ENCODE measurements at places on chromosomes 11 and 22. TPM values are rescaled to one million over a fixed set of nuclear protein-coding genes. Genes with fewer than 3 reads are reported as not detected.

Gene MS4A6E
- 1.4 TPM for total RNA-seq

GRCh38 chr11:1837171-1838076 lies 1.4 kb upstream of the TNNI2 start:
- no peaks in the 10 kb centered on the region for H3K27me3 ChIP-seq
- no peak for DNase-seq

GRCh38 chr11:124493016-124493655 lies 47.6 kb upstream of the OR8B8 start:
- no peak for DNase-seq
- H3K4me3 ChIP-seq, result no peak overlapping the region
- H3K36me3 ChIP-seq, result no peaks in the 10 kb centered on the region
- H3K27me3 ChIP-seq, result no peaks in the 10 kb centered on the region
- no peaks in the 10 kb centered on the region for H3K4me1 ChIP-seq

- no peaks in the 10 kb centered on the region for H3K36me3 ChIP-seq
- H3K27ac ChIP-seq, result no peak overlapping the region
- H3K27me3 ChIP-seq, result no peaks in the 10 kb centered on the region
- no peaks in the 10 kb centered on the region for H3K4me1 ChIP-seq
- H3K4me3 ChIP-seq, result no peak overlapping the region
- no peak for DNase-seq
These were observed 3.3 kb downstream of the KCNQ1 start for GRCh38 chr11:2447951-2448650.

DNA sequence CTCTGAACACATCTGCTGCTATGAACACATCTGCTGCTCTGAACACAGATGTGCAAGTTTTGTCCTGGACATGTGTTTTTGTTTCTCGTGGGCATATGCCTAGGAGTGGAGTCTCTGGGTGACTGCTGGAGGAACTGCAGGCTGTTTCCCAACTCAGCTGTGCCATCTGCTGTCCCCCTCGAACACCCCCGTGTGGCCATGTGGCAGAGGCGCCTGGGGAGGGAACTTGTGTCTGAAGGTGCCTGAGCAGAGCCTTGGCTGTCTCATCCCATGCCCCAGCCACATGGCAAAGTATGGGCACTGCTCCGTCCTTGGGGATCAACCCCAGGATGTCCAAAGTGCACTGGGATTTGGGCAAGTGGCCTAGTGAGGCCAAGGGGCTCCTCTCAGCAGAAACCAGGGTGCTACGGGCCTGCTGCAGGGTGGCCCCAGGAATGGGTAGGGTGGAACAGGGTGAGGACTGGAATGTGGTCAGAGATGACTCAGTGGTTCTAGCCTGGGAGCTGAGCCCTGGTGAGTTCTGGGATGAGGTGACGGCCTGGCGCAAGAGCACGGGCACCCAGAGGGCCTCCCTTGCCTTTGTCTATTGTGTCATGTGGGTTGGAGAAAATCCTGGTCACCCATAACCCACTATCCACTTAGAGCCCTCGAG lies 14.7 kb downstream of the GATD1 start:
- no peak overlapping the region for H3K4me3 ChIP-seq
- H3K4me1 ChIP-seq, result no peaks in the 10 kb centered on the region
- peak overlapping the region; percentile 60 for H3K27ac ChIP-seq
- no peaks in the 10 kb centered on the region for H3K27me3 ChIP-seq

DNA sequence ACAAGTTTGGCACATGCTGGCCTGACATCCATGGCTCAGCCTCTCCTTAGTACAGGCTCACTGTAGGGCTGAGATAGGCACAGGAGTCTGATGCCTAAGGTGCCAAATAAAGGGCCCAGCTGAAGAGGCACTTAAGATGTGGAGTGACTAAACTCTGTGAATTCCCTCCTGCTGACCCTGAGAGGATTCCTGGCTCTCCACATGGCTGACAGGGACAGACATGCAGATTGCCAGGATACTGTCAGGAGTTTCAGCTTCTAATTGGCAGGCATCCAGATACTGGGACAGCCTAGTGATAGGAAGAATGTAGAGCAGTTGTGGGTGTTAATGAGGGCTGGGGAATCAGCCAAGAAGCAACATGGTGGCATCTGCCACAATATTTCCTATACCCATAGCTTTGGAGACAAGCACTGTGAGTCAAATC lies 558.7 kb downstream of the INSC start:
- no peaks in the 10 kb centered on the region for H3K36me3 ChIP-seq
- H3K27me3 ChIP-seq, result no peaks in the 10 kb centered on the region
- no peak overlapping the region for H3K27ac ChIP-seq
- no peak overlapping the region for H3K4me3 ChIP-seq

DNA sequence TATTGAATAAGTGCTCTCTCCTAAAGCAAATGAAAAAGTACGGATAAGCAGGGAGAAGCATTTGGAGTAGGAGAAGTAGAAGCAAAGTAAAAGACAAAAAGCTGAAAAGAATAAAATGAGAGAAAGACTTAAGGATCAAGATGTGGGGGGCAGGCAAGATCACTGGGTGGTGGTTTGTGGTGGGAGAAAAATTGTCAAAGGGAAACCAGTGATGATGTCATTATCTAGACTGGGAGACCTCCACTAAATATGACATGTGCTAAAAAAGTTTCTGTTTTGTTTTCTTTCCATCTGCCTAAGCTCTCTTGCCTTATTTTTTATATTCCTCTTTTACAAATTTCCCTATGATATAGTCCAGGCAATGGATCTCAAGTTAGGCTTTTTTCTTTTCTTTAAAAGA lies 14.8 kb upstream of the MAML2 start:
- DNase-seq, result no peak
- H3K4me3 ChIP-seq, result no peak overlapping the region
- no peaks in the 10 kb centered on the region for H3K36me3 ChIP-seq
- H3K4me1 ChIP-seq, result no peaks in the 10 kb centered on the region
- H3K27ac ChIP-seq, result no peak overlapping the region
- H3K27me3 ChIP-seq, result no peaks in the 10 kb centered on the region

- no peak overlapping the region for H3K27ac ChIP-seq
- H3K4me3 ChIP-seq, result no peak overlapping the region
- H3K36me3 ChIP-seq, result no peaks in the 10 kb centered on the region
These were observed 26.0 kb downstream of the CHEK2 start for GRCh38 chr22:28715611-28716010.

DNA sequence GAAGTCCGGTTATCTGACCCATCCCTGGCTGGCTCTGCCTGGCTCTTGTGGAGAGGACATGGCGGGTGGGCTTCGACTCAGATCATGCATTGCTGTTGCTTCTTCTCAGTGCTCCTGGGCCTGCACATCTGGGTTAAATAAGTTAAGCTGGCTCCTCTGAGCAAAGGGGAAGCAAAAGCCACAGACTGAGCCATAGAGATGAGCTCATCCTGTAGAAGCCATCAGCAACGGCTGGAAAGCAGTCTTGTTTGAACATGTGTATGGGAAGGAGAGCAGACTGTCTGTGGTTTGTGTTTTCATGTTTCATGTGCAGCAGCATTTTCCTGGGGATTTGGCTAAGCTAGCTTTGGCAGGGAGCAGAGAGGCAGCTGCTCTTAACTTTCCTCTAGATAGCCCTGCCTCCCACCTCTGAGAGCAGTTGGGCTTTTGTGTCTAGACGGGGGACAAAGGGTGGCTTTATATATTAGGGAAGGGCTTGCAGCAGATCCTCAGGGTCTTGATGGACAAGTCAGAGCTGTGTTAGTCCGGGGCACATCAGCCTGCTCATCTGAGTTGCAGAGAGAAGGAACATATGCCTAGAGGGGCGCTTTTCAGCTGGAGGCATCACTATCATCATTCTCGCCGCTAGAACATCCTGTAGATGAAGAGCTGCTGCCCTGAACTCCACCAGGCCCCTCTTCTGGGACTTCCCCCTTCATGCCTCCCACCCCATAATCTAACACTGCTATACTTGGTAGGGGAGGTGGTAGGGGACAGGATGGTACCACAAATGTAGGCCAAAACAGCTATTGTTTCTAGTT lies 14.9 kb downstream of the DCPS start:
- no peaks in the 10 kb centered on the region for H3K4me1 ChIP-seq
- DNase-seq, result peak; percentile 45
- no peaks in the 10 kb centered on the region for H3K36me3 ChIP-seq
- H3K4me3 ChIP-seq, result no peak overlapping the region

GRCh38 chr11:2271077-2271326 lies 614 bp upstream of the ASCL2 start:
- peaks cover 11% of the 10 kb centered on the region for H3K4me1 ChIP-seq
- H3K27ac ChIP-seq, result no peak overlapping the region
- H3K4me3 ChIP-seq, result peak overlapping the region; percentile 55
- H3K36me3 ChIP-seq, result no peaks in the 10 kb centered on the region
- no peak for DNase-seq
- no peaks in the 10 kb centered on the region for H3K27me3 ChIP-seq

- H3K27me3 ChIP-seq, result no peaks in the 10 kb centered on the region
- no peaks in the 10 kb centered on the region for H3K36me3 ChIP-seq
- no peak overlapping the region for H3K27ac ChIP-seq
- DNase-seq, result no peak
- H3K4me3 ChIP-seq, result no peak overlapping the region
These were observed 16.9 kb downstream of the ELFN2 start for GRCh38 chr22:37410174-37411055.

Gene SLC22A12
- not detected for total RNA-seq

DNA sequence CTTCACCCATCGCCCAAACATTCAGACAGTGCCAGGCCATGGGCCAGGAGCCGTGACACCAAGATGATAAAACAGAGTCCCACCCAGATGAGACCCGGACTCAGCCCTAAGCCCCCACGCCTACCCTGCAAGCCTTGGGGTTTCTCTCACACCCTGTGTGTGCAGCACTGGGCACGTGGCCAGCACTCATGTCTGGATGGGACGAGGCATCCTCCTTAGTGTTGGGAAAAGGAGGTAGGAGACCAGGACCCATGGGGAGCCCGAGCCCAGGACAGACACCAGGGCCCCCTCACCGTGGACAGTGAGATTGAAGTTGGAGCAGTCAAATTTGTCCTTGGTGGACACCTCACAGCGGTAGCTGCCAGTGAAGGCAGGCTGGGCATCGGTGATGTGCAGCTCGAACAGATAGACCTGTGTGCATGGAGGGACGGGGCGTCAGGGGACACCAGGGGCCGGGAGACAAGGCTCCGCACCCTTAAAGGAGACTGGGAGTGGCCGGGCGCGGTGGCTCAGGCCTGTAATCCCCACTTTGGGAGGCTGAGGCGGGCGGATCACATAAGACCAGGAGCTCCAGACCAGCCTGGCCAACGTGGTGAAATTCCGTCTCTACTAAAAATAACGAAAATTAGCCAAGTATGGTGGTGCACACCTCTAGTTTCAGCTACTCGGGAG lies 4.2 kb downstream of the MYBPC3 start:
- H3K36me3 ChIP-seq, result no peaks in the 10 kb centered on the region
- H3K27me3 ChIP-seq, result no peaks in the 10 kb centered on the region
- no peak for DNase-seq
- no peak overlapping the region for H3K4me3 ChIP-seq
- H3K27ac ChIP-seq, result no peak overlapping the region

DNA sequence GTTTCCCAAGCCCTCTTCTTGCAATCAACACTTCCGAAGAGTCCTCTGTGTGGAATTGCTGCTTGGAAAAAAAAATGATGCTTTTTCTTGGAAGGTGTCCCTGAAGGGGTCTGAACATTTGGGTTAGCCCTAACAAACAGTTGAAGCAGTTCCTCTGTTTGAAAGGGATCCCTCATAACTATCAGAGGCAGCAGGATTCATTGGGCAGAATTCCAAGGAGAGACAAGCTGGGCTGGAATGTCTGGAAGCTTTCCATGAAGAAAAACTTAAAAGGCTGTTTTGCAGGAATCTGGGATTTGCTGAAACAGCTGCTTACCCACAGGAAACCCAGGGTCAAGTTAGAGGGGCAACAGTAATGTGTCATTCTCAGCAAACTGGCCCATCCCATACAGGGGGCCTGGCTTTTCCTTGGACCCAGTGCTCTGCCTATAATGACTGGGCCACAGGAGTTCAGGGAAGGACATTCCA lies 3.1 kb downstream of the CSNK2A3 start:
- H3K4me1 ChIP-seq, result no peaks in the 10 kb centered on the region
- H3K27ac ChIP-seq, result no peak overlapping the region
- no peak for DNase-seq
- no peak overlapping the region for H3K4me3 ChIP-seq

DNA sequence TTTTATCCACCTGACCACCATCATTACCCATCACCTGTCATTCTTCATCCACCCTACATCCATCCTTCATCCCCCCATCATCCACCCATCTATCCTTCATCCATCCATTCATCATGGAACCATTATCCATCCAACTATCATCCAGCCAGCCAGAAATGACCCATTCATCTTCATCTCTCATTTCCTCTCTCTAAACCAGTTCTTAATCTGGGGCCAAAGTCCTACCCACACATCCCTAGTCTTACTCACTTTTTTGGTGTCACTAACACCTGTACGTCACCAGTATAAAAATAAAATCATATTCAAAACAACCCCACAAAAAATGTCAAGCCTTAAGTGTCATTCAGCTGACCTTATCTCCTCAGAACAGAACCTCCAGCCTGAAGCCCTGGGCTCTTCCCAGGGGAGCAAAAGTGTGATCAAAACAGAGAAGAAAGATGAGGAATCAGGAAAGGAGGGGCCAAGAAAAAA lies 12.3 kb downstream of the SPI1 start:
- no peak overlapping the region for H3K4me3 ChIP-seq
- no peaks in the 10 kb centered on the region for H3K36me3 ChIP-seq
- no peaks in the 10 kb centered on the region for H3K27me3 ChIP-seq
- no peak overlapping the region for H3K27ac ChIP-seq
- no peak for DNase-seq
- H3K4me1 ChIP-seq, result no peaks in the 10 kb centered on the region

GRCh38 chr11:112623057-112623456 lies 338.2 kb upstream of the NCAM1 start:
- H3K36me3 ChIP-seq, result no peaks in the 10 kb centered on the region
- no peak overlapping the region for H3K27ac ChIP-seq
- no peaks in the 10 kb centered on the region for H3K27me3 ChIP-seq
- no peaks in the 10 kb centered on the region for H3K4me1 ChIP-seq
- H3K4me3 ChIP-seq, result no peak overlapping the region

Gene DBX1
- not detected for total RNA-seq

GRCh38 chr22:23755711-23756110 lies 1.5 kb upstream of the VPREB3 start:
- H3K36me3 ChIP-seq, result no peaks in the 10 kb centered on the region
- H3K4me1 ChIP-seq, result peaks cover 2% of the 10 kb centered on the region
- no peak overlapping the region for H3K4me3 ChIP-seq
- no peaks in the 10 kb centered on the region for H3K27me3 ChIP-seq
- no peak for DNase-seq

GRCh38 chr22:41324821-41325528 lies 23.6 kb downstream of the ZC3H7B start:
- DNase-seq, result no peak
- no peaks in the 10 kb centered on the region for H3K36me3 ChIP-seq
- no peak overlapping the region for H3K27ac ChIP-seq
- H3K27me3 ChIP-seq, result no peaks in the 10 kb centered on the region
- H3K4me3 ChIP-seq, result no peak overlapping the region

DNA sequence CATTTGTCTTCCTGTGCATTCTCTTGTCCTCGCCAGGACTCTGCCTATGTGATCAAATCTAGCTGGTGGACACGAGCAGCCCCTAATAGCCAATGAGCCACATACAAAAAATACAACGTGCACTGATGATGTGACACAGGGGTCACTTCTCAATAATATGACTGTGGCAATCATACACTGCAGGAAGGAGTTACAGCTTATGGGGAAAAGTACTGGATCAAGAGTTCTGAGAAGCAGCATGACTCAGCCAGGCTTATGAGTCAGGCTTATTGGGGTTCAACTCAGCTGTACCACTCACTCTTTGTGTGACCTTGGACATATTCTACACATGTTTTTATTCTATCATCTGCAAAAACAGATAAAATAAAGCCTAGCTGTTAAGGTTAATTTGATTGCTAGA lies 889.4 kb upstream of the TENM4 start:
- no peak for DNase-seq
- no peaks in the 10 kb centered on the region for H3K4me1 ChIP-seq
- H3K27ac ChIP-seq, result no peak overlapping the region
- H3K4me3 ChIP-seq, result no peak overlapping the region

Gene SBF1
- total RNA-seq, result 44.9 TPM
